CD14-positive monocyte (primary cell): ENCODE measurements at places on chromosomes 11 and 22.
A peak's percentile ranks its signal among the peaks of the same experiment; 100 is the strongest.

- no peak for DNase-seq
These were observed 14.7 kb upstream of the CHRNA10 start for GRCh38 chr11:3685923-3686322.

DNA sequence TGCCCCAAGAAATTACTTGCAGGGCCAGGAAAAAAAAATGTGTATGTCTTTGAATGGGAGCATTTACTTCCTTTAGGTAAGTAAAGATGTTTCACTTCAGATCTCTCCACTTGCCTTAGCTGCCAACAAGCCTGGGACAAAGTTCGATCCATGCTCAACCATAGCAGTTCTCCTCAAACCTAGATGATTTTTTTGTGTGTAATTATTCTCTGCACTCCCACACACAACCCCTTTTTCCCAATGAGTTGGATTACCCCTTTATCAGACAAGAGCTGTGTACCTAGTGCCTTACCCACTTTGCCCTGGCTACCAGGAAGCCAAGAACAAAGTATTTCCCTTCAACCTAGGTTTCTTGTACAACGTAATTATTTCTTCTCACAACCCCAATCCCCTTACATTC is 35.6 kb downstream of the TPBGL start:
- no peak for DNase-seq

DNA sequence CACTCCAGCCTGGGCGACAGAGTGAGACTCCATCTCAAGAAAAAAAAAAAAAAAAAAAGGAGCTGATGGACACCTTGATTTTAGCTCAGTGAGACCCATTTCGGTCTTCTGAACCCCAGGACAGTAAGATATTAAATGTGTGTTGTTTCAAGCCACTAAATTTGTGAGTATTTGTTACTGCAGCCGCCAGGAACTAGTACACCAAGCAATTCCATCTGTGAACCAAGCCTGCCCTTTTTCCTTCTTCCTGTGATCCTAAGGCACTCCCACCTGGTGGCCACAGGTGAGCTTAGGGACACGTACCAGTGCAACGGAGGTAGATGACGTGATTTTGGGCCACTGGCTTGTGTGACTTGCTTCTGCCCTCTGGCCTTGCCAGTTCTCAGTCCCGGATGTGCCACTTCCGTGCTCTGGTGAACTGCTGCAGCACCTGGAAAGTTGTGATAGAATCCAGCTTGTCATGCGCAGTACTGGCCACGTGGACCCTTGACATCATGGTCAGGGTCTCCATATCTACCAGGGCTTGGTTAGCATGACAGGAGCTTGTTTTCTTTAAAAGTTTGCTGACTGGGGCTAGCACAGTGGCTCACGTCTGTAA is 19.6 kb upstream of the ATXN10 start:
- DNase-seq: no peak

GRCh38 chr11:43941257-43941994 is 1.0 kb upstream of the C11orf96 start:
- no peak for DNase-seq

DNA sequence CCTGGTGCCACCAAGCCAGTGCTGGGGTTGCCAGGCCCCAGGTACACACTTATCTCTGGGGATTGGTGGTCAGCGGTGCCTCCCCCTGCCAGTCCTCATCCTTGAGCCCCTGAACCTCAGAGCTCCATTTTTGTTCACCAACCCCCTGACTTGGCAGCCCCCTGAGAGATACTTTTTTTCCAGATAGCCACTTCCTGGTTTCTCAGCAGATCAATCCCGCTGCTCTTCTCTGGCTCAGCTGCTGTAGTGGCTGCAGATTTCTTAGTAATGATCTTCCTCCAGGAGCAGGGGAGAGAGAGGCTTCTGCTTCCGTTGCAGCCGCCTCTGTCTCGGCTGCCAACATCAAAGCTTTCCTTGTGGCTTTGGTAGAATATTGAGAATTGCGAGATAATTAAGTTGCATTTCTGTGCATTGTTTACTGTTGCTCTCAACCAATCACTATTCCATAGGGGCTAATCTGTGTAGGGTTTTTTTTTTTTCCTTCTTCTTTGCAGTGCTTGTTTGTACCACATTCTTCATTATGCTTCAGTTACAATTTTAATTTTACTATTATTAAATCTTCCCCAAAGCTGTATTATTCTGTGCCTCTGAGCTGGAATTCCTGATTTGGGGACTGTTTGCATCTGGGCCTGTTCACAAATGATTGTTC is 92.1 kb downstream of the PKNOX2 start:
- no peak for DNase-seq

DNA sequence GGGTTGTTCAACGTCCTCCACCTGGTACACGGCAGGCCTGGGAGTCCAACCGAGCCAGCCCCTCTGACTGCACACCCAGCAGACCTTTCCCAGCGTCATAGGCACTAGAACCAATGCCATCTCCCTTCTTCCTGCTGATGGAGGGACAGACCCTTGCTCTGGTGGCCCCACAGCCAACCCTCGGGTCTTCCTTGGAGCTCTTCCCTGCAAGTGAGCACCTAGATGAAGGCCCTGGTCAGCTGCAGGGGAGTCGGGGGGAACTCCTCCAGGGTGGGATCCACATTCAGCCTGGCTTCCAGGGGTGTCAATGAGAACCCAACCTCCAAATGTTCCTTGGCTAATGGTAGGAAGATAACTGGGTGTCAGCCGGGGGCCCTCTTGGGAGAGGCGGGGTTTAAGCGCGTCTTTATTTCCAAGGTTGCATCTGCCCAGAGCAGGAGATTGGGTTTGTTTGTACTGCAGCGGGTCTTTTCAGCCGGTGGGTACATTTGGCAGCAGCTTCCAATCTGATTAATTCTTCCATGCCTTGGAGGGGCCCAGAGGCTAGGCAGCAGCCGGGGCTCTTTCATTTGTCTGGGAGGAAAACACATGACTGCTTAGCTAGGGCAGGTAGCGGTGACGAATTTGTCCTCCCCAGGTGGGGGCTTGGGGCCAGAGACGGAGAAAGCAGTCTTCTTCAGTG is 56.0 kb upstream of the SHISAL1 start:
- DNase-seq: no peak

DNA sequence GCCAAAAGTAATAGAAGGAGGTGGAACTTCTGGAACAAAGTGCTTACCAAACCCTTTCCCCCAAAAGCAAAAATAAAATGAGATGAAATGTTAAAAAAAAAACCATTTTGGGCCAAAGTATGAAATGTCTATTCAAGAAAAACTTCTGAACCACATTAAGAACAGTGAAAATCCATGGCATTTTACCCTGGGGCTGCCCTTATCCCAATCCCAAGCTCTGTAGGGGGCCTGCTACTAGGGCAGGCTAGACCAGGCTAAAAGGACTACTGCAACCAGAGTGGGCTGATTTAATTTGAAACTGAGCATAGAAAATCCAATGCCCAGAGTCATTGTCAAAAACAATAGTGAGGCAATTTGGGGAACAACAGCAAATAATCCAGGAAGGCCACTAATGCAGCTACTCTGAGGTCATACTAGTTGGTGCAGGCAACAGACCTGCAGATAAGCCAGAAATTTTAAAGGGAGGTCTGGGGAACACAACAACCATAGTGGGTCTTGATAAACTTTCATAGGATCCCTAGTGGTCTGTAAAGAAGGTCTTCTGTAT is 99.4 kb downstream of the RELT start:
- DNase-seq: peak; percentile 19

DNA sequence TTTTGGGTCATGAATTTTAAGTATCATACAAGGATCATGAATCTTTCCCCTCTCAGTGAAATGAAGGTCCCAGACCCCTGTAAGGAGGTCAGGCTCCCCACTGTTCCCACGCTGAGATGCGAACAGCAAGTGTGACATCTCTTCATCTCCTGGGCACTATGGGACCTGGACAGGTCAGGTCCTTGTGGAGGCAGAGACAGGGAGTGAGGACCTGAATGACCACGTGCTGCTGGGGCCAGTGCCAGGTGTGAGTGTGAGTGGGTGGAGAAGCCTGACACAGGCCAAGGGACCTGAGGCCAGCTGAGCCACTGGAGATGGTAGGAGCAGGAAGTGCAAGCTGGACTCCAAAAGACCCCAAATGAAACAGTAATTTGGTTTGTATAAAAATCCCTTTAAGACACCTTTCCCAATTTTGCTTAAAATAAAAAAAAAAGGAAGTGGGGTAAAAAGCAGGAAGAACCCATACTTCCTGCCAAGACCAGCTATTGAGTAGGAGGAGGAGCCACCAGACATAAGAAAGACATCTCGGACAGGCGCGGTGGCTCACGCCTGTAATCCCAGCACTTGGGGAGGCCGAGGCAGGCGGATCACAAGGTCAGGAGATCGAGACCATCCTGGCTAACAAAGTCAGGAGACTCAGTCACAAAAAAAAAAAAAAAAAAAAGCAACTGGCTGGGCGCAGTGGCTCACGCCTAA is 35.4 kb upstream of the SERPIND1 start:
- peak; percentile 30 for DNase-seq

- no peak for DNase-seq
These were observed 67.5 kb downstream of the PLEKHA7 start for GRCh38 chr11:16946477-16947282.

DNA sequence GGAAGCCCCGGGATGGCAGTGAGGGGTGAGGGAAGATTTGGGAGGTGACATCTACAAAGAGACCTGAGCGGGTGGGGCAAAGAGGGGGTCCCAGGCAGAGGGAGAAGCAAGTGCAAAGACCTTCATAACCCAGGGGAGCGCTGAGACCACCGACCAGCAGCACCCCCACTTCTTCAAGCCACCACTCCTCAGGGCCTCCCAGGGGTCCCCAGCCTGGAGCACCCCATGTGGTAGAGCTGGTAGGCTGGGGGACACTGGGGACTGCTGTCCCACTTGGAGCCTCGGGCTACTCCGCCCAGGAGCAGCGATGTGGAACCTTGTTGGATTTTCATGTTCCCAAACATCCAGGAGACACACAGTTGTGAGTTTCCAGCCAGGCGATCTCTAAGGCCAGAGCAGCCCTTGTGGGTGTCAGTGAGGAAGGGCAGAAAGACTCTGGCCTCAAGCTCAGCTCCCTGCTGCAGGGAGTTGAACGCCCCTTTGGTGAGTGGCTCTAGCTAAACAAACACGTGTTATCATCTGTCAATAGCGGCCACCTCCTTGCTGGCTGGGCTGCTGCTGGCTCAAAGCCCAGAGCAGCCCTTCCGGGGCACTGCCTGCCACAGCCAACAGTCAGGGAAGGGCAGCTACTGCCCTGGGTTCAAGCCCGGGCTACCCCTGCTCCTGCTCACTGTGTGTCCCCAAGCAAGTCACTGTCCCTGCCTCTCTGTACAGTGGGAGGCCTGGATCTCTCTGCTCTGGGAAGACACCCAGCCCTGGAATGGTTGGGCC is 25.7 kb upstream of the CHKA start:
- no peak for DNase-seq

- DNase-seq: no peak
These were observed 357.0 kb downstream of the LRRC4C start for GRCh38 chr11:41102471-41102870.

GRCh38 chr11:36201411-36201810 is 87.8 kb downstream of the COMMD9 start:
- no peak for DNase-seq

DNA sequence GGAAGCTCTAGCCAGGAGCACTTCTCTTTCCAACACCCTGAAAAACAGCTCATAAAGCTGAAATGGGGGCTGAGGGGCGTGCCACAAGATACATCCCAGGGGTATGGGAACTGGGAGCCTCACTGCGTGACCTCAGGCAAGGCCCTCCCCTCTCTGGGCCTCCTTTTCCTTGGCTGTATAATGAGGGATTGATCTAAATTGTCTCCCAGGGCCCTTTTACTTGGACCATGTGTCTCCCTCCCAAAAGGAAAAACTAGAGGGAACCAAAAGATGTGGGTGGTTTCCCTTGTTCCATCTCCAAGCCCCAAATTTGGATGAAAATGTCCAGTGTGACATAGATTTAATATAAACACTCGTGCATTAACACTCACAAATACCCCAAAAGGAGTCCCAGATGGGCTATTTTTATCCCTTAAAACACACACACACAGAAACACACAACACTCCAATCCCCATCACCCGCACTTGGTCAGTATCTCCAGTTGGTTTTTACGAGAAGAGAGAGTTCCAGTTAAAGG is 25.9 kb upstream of the SMTN start:
- DNase-seq: no peak

GRCh38 chr11:61686066-61686465 is 5.9 kb downstream of the DAGLA start:
- no peak for DNase-seq

DNA sequence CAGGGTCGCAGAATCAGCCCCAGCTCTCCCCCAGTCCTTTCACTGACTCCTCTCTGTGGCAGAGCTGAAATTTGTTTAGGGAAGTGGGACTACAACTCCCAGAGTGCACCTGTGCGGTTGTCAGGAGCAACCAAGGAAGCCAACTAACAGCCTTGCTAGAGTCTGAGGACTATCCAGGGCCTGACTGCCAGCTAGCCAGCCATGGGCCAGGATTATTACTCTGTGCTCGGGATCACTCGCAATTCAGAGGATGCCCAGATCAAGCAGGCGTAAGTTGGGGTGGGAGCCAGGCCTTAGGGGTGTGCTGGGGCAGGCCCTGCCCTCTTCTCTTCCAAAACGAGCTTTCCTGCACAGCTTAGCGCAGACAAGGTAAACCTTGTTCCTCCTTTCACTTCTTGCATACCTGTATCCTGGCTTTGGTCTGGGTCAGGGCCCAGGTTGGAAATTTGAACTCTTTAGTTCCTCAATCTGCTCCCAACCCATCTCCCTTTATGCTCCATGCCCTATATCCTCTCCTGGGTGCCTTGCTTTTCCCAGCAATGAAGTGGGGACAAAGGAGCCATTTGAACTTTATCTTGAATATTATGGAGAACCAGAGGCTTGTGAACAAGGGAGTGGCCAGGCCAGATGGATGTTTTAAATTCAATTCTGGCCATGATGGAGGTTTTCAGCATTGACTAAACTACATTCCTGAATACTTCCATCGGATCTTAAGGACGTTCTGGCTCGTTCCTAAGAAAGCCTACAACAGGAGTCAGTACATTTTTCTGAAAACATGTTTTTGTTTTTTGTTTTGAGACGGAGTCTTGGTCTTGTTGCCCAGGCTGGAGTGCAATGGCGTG is at the start of gene DNAJB13:
Gene DNAJB13 (plus strand): TSS at position 158 of the 842 bp plus-strand sequence. CDS start 44 bp downstream, at position 202.
- peak; percentile 40 for DNase-seq

GRCh38 chr11:76459299-76459698 is 14.5 kb downstream of the EMSY start:
- no peak for DNase-seq

DNA sequence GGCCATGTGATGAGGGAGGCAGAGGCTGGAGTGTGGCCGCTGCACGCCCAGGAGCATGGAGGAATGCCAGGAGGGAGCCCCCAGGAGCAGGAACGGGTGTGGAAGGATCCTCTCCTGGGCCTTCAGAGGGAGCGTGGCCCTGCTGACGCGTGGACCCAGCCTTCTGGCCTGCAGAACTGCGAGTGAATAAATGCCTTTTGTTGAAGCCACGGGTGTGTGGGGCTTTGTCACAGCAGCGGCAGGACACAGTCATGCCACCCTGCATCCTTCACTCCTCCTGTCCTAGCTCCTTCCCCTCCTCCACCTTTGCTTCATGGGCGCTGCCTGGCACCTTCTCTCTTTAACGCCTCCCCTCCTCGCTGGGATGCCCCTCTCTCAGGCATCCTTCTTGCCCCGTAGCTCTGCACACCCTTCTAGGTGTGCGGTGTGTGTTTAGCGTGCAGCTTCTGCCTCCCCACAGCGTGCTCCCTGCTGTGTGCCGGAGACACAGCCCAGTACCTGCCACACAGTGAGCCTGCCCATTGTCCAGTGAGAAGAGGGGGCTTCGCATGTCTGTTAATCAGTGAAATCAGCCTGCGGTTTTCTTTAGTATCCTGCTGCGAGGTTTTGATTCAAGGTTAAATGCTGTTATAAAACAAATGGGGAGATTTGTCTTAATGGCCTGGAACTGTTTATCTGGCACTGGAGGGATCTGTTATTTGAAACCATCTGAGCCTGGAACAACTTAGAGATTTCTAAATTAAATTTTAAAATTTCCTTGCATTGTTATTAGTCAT is 459.6 kb downstream of the TBC1D22A start:
- DNase-seq: no peak
